ENCODE measurements at places on chromosomes 4 and X.

DNA sequence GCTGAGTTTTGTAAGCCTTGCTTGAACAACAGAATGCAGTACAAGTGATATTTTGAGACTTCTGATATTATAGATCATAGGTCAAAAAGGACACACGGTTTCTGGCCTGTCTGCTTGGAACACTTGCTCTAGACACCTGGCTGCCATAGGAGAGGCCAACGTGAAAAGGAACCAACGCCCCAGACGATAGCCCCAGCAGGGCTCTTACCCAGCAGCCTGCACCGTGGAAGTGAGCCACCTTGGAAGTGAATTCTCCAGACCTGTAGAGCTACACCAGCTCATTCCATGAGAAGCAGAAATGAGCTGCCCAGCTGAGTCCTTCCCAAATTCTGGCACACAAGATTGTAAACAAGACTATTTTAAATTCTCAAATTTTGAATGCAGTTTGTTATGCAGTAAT, 323.1 kb downstream of the FBXO8 start:
- DNase-seq, result no peak

- DNase-seq, result no peak
Observed at GRCh38 chr4:25069014-25069413, 38.3 kb upstream of the LGI2 start.

- DNase-seq, result no peak
Observed at GRCh38 chr4:116664198-116664597, 421.2 kb downstream of the TRAM1L1 start.

GRCh38 chr4:48032721-48033120, 16.1 kb downstream of the NIPAL1 start:
- no peak for DNase-seq

GRCh38 chr4:156290811-156291210, 337.1 kb upstream of the CTSO start:
- DNase-seq, result no peak

DNA sequence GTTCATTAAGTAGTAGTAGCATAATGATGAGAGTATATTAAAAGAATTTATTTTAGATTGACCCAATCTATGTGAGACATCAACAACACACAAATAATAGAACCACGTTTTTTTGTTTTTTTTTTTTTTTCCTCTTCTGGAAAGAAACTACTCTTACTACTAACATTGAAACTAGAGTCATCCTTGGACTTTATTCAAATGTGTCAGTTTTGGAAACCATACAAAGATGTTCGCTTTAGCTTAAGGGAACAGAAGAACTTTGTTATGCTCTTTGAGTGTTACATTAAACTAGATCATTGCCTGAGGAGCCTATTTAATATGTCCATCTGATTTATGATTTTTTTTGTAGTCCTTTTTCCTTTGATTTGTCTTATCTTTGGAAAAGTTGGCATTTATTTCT, 166.7 kb downstream of the RPA4 start:
- no peak for DNase-seq
